Esophagus muscularis mucosa (tissue), 4 donors: ENCODE measurements at places on chromosomes 13 and 19. TPM values are rescaled to one million over a fixed set of nuclear protein-coding genes. Genes with fewer than 3 reads are reported as not detected.

DNA sequence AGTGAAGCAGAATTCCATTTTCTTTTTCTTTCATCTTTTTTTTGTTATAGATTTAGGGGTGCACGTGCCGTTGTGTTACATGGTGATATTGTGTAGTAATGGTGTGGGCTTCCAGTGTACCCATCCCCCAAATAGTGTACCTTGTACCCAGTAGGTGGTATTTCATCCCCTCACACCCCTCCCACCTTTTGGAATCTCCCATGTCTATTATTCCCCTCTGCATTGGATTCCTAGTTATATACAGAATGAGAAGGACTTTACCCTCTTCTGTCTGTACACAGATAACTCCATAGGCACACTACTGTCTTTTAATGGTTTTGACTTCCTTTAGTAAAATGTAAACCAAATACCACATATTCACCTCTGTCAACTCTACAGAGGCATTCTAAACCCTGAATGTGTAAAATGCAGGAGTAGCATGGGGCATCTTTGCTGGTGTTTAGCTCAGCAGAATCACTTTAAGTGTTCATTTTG is 28.0 kb downstream of the FRY start:
- no peak for DNase-seq

The TBXA2R gene
- 10.0 TPM for total RNA-seq

GRCh38 chr19:35689836-35690235 is 14.5 kb upstream of the ZBTB32 start:
- no peak for DNase-seq

The RFPL4AL1 gene
- not detected for total RNA-seq

GRCh38 chr13:100753376-100753775 is 78.8 kb upstream of the TMTC4 start:
- peak; percentile 82 for DNase-seq

The NLRP7 gene
- total RNA-seq, result not detected

GRCh38 chr13:79307866-79308298 is 98.2 kb downstream of the RBM26 start:
- no peak for DNase-seq

GRCh38 chr19:35332817-35333216 is 3.8 kb downstream of the CD22 start:
- no peak for DNase-seq

The COL4A2 gene
- total RNA-seq, result 538 TPM

- no peak for DNase-seq
Observed at GRCh38 chr13:48729856-48730255, 76.1 kb downstream of the CYSLTR2 start.

GRCh38 chr19:3162418-3163229 is 15.9 kb upstream of the S1PR4 start:
- no peak for DNase-seq

The FOSB gene
- 25.2 TPM for total RNA-seq

GRCh38 chr13:46913757-46914156 is 16.9 kb upstream of the HTR2A start:
- DNase-seq, result no peak

DNA sequence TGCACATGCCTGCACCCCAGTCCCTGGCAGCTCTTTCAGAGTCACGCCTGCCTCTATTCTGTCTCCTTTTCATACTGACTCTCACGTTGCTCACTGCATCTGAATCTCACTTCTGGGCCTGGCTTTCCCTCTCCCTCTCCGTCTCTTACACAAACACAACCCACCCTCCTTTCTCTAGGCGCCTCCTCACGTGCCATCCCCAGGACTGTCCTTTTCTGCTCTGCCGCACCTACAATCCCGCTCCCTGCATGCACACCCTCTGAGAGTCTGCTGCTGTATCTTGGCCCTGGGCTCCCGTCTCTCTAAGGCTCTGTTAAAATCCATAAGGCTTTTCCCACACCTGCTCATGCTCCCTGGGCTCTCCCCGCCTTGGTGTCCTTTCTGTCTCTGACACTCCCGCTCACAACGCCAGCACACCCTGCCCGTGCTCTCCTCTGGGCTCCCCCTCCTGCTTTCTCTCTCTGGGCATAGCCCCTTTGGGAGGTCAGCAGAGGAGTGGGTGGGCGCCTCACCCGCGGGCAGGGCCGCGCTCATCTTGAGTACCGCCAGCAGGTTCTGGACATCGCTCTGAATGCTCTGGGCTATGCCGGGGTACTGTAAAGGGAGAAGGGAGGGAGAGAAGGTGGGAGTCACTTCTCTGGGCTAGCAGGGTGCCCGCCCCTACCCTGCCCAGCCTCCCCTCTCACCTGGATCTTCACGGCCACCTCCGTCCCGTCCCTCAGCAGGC is 12.7 kb upstream of the NUMBL start:
- no peak for DNase-seq

- no peak for DNase-seq
Observed at GRCh38 chr19:34974646-34975045, 10.6 kb upstream of the ZNF792 start.

- no peak for DNase-seq
Observed at GRCh38 chr19:18046059-18046718, 38.2 kb downstream of the ARRDC2 start.

DNA sequence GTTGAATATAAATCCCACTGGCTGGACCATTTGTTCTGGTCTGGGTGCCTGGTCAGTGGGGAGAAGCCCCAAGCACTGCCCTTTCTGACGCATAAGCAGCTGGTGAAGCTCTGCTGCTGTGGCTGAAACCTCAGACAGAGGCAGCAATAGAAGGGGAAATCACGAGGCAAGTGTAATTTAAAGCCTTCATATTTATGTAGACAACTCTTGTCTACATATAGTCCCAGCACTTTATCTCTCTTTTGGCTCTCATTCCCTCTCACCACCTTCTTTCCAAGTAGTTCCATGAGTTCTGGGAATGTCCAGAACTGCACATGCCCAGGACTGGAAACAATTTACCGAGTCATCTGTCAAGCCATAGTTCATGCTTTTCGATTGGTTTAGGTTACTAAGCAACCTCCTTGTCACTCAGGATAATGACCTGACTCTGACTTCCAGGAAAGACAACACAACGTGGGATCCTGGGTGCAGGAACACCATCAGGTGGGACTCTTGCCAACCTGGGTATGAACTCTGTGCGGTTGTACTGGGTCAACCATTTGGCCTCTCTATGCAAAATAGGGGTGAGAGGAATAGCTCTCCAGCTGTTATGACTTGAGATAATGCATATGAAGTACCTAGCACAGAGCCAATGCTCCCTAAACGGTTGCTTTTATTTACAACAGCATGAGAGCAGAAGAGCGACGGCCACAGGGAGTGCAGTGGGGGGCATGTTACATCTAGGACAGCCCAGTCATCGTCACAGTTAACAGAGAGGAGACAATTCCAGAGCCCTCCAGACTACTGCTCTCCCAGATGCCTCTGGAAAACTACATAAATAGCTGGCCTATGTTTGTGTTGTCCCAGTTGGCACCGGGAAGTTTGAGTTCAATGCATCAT is 321.9 kb downstream of the FOXO1 start:
- no peak for DNase-seq

The CCL25 gene
- not detected for total RNA-seq

The ZNF260 gene
- 7.7 TPM for total RNA-seq

GRCh38 chr19:57334191-57334590 is 13.9 kb downstream of the ZNF543 start:
- DNase-seq, result no peak

The WDR88 gene
- not detected for total RNA-seq
